RWPE1 (cell line): ENCODE measurements at places on chromosomes 6 and 20.
A peak's percentile ranks its signal among the peaks of the same experiment; 100 is the strongest.

DNA sequence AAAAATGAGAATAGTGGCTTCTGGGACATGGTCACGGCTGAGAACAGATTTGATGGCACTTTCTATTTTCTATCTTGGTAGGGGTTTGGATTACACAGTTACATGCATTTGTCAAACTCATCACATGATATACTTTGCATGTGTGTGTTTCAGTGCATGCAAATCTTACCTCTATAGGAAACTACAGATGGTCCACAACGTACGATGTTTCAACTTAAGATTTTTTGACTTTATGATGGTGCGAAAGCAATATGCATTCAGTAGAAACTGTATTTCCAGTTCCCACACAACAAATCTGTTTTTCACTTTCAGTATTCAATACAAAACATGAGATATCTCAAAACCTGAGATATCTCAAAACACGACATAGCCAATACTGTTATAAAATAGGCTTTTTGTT, 231.8 kb upstream of the SPTLC3 start:
- DNase-seq, result no peak

- DNase-seq, result no peak
Observed at GRCh38 chr6:109002051-109002697, 92.5 kb downstream of the SESN1 start.

- no peak for DNase-seq
Observed at GRCh38 chr6:32188381-32189068, 1.5 kb downstream of the PBX2 start.

DNA sequence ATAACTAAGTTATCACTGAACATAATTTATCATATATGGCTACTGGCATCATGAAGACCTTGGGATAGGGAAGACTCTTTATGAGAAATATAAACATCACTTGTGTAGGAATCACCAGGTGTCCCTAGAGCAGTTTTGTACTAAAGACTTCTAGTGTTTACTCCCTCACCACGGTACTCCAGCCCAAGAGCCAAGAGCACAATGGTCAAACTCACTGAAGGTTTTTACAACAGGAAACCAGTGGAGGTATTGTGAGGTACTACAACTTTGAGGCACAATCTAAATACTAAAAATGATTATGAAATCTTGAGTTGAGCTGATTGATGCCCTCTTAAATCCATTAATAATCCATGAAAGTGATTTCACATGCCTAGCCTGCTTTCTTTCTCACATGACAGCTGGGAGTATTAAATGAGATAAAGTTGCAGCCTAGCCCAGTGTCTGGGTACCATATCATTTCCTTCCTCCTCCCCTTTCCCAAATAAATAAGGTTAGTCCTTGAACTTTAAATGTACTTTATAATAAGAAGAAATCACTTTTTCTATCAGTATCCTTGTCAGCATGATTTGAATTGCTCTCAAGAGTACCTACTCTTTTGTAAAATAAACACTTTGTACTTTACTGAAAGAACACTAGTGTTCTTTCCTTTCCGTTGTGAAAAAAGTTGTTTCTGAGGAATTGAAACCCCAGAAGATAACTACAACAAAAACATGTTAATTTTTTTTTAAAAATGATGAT, 26.5 kb downstream of the GLO1 start:
- no peak for DNase-seq

DNA sequence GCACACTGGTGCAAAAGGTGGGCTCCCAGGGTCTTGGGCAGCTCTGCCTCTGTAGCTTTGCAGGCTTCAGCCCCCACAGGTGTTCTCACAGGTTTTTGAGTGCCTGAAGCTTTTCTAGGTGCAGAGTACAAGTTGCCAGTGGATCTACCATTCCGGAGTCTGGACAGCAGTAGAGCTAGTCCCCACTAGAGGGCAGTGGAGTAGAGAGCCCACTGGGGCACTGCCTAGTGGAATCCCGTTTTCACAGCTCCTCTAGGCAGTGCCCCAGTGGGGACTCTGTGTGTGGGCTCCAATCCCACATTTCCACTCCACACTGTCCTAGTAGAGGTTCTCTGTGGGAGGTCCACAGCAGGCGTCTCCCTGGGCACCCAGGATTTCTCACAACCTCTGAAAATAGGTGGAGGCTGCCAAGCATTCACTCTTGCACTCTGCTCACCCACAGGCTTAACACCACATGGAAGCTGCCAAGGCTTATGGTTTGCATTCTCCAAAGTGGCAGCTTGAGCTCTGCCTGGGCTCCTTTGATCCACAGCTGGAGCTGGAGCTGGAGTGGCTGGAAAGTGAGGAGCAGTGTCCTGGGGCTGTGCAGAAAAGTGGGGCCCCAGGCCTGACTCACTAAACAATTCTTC, 86.3 kb upstream of the PROKR2 start:
- DNase-seq, result peak; percentile 34

GRCh38 chr20:51142448-51142847, 119.5 kb upstream of the KCNG1 start:
- no peak for DNase-seq

DNA sequence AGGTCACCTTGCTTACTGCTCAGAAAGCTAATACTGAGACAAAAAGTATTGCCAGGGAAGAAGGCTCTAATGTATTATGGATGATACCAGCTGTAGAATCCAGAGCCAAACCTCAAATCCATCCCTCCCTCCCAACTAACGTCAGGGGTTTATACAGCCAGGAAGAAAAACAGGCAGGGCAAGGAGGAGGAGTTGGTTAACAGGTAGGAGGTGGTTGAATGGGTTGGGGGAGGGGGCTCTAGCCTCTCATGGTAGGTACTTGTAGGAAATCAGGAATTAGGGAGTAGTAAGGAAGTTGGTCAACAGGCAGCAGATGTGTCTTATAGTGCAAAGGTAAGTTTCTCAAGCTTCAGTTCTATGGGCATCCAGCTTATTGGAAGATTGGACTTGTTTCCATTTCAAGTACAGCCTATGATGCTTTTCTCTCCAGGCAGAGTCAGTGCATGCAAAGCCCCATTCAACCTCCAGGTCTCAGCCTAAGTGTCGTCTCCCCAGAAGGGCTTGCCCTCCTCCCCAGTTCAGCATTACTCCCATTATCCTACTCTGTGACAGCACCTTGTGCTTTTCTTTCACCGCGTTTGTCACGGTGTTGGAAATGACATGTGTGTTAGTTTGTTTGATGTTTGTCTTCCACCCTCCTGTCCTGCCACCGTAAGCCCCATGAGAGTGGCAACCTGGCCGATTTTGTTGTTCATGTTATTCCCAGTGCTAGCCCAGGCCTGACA, 38.1 kb downstream of the PNLDC1 start:
- no peak for DNase-seq

GRCh38 chr20:49412254-49412653, 70.2 kb downstream of the KCNB1 start:
- DNase-seq, result no peak

DNA sequence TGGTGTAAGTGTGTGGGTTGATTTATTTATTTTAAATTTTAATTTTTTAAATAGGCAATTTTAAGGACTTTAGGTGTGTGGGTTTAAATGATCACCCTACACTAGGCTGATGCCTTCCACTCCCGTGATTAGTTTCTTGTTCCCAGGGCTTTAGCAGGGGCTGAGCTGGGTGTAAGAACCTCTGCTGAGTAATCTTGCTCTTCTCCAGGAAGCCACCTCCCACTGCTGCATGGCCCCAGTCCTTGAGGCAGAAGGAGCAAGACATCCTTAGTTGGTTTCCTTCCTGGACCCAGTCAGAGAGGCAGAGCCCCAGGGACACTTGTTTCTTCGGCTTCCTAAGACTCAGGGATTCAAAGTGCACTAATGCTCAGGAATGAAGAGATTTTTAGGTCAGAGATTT, 19.8 kb upstream of the CDC5L start:
- DNase-seq, result no peak

DNA sequence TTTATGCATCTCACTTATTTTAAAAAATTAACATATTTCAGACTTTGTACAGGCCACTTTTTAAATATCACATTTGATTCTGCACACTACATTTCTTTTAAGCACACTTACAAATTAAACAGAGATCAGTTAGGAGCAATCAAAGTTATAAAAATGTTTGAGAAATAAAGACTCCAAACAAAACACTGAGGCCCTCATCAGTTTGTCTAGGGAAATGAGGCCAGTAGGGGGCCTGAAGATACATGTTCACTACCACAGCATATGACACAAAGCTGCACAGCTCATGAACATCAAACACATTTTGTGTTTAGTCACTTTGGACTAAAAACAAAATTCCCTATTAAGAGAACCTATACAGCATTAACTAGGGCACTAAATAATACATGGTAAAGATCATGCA, 180.5 kb downstream of the PDE7B start:
- peak; percentile 38 for DNase-seq

DNA sequence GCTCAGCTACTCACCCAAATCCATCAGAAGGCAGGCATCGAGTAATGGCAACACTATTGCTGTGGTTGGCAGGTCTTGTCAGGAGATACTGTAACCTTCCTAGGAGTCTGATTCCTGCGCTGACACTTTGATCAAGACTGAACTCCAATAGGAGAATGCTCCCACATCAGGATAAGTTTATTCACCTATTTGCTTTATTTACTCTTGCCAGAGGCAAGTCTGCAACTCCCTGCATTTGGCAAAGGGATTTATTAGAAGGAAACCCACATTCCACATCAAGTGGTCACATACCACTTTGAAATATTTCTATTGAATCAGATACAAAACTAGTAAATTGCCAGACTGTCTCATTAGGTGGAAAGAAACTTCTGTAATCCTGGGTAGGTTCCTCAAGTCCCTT, 43.5 kb downstream of the ZFAND3 start:
- DNase-seq, result peak; percentile 59

- DNase-seq, result no peak
Observed at GRCh38 chr20:15708984-15709598, 864.2 kb downstream of the KIF16B start.

- DNase-seq, result peak; percentile 94
Observed at GRCh38 chr20:62642051-62642665, at the start of gene SLCO4A1. Gene SLCO4A1 (plus strand): TSS chr20:62642503. CDS start chr20:62656455, 13,952 bp downstream.

GRCh38 chr6:17475606-17476244, 82.3 kb downstream of the CAP2 start:
- no peak for DNase-seq

DNA sequence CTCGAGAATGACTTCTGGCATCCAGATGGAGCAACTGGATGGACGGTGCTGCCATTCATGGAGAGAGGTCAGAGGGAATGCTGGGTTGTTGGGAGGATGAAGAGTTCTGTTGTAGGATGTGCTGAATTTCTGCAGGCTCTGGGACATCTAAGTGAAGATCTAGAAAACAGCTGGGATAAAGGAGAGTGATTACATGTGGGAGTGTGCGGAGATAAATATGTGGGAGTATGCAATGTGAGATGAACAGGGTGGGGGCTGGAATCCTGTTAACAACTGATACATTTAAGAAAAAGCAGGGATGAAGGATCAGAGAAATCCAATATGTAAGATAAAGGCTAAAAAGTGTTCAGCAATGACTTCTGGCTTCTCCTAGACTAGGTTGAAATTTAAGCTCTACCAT, 43.1 kb downstream of the FAXC start:
- no peak for DNase-seq

DNA sequence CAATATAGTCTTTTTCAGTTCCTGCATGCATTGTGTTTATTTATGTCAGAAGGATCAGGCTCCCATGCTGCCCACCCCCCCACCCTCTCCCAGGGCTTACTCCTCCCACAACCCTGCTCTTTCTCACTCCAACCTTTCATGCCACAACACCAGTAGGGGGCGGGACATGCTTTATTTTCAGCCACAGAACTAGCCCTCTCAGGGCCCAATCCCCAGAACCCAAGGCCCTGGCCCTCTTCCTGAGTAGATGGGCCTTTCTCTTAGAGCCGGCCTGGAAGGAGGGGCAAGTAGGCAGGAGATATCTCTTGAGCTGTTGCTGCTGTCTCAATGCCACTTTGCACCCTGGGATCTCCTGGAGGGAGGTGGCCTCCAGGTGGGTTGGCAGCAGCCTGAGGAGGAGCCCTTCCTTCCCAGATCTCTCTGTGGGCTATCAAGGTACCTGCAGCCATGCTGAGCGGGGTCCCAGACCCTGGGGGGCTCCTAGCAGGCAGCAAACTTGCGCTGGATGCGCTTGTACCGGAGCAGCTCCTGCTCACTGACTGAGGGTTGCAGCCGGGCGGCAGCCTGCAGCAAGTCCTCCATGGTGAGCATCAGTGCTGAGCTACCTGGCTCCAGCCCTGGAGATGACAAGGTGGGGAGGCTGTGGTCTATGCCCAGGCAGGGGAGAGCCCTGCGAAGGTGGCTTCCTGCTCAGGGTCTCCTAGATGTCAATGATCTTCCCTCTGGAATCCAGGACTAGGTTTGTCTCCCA, 3.5 kb downstream of the GNMT start:
- no peak for DNase-seq

DNA sequence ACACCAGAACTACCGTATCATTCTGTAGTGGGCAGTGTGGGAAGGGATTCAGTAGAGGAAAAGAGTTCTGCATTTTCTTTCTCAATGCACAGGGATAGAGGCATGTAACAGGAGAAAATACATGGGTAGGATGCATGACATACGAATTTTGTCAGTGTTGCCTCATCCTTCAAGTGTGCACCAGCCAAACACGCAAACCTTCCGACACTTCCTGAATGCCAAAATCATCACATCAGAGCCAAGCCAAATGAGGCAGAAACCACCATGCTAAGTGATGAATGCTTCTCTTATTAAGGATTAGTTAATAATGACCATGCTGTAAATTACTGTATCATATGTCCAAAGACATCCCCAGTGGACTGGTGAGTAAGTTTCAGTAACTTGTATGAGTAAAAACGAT, 27.3 kb downstream of the RAMACL start:
- DNase-seq, result no peak

GRCh38 chr6:30810813-30811339, 66.5 kb upstream of the IER3 start:
- DNase-seq, result peak; percentile 91

DNA sequence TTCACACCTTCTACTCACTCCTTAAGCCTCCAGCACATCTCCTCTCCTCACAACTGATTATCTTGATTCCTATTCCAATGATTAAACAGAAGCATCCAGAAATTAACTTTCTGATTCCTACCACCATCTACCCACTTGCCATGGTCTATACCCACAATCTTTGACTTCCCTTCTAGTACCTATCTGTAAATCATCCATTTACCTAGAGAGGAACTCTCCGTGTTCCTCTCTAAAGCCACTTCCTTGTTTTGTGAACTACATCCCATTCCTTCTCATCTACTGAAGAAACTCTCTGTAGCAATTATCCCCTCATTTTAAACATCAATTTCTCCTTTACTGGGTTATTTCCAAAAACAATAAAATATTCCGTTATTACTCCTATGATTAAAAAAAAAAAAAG, 167.3 kb downstream of the ARHGAP18 start:
- no peak for DNase-seq

DNA sequence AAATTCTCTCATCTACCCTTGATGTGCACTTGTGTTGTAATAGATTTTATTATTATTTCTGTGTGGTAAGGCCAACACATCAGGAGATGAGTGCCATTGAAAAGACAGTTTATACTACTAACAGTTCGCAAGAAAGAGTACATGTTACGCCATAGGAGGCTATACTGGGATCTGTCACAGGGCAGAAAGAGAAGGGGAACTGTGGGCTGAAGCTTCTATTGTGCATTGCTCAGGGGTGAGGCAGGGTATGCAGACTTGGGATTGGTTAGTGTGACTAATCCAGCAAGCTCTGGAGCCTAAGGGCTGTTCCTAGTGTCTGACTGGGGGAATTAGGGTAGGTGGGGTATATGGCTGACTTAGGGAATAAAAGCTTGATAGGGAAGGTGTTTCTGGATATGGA, 50.9 kb downstream of the GPR63 start:
- no peak for DNase-seq

GRCh38 chr20:11853359-11853758, 64.3 kb upstream of the BTBD3 start:
- no peak for DNase-seq

GRCh38 chr6:26183581-26184366, 96.5 kb downstream of the HFE start:
- no peak for DNase-seq
